ENCODE measurements at places on chromosomes 1 and 21.

- DNase-seq: peak; percentile 82
Measured at GRCh38 chr1:226798427-226799411, 59.6 kb upstream of the ITPKB start.

- DNase-seq: no peak
Measured at GRCh38 chr1:209988706-209989105, 50.7 kb downstream of the SYT14 start.

- no peak for DNase-seq
Measured at GRCh38 chr1:220497220-220497947, 30.6 kb upstream of the MARK1 start.

DNA sequence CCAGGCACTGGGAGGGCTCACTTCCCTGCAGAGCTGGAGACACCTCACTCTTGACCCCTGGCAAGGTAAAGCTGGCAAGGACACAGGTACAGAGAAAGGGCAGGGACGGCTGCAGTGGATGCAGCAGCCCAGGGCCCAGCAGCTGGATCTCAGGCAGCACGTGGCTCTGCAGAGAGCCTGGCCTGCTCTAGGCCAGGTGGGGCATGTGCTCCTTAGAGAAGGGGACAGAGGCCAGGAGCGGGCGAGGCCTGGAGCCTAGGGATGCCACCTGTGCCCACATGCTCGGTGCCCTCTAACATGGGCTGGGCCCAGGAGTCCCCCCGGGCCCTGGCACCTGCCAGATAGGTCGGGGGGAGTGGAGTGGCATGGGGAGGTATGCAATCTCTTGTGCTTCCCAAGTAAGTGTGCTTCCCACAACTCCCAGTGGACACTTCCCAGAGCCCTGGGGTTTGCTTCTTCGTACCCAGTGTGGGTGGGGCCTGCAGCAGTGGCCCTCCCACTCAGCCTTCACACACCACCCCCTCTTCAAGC, 30.0 kb downstream of the WNT3A start:
- no peak for DNase-seq

GRCh38 chr1:203276408-203276807, 28.9 kb upstream of the BTG2 start:
- no peak for DNase-seq

DNA sequence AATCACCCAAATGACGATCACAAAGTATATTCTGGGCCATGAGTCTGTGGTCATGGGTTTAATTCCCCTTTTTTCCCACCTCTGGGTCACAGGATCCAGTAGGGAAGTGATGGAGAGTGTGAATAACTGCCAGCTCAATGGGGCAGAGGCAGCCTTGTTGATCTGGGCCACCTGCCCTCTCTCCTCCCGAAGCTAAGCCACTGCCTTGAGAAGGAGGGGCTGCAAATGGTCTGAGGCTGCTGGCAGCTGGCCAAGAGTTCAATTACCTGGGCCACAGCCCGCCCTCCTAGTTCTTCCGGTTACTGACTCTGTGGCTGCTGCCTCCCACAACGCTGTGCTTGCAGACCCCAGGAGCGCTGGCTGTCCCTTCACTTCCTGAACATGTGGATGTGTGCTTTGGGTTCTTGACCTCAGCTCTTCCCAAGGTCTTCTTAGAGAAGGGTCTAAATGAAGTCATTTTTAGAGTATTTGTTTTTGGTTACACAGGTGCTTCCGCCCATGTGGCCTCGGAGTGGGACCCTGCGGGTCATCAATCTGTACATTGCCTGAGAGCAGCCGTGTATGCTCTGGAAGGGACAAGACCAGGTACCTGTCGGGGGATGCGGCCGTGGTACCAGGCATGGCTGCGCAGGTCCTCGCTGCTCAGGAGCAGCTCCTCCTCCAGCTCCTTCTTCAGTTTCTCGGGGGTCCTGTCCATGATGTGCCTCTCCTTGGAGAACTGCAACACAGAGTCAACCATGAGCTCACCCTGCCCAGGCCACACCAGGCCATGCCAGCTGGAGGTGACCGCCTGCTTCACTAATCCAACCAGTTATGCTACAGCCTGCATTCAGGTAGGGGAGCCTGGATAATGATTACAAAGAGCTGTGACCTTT, 89.7 kb downstream of the BCAR3 start:
- peak; percentile 10 for DNase-seq

DNA sequence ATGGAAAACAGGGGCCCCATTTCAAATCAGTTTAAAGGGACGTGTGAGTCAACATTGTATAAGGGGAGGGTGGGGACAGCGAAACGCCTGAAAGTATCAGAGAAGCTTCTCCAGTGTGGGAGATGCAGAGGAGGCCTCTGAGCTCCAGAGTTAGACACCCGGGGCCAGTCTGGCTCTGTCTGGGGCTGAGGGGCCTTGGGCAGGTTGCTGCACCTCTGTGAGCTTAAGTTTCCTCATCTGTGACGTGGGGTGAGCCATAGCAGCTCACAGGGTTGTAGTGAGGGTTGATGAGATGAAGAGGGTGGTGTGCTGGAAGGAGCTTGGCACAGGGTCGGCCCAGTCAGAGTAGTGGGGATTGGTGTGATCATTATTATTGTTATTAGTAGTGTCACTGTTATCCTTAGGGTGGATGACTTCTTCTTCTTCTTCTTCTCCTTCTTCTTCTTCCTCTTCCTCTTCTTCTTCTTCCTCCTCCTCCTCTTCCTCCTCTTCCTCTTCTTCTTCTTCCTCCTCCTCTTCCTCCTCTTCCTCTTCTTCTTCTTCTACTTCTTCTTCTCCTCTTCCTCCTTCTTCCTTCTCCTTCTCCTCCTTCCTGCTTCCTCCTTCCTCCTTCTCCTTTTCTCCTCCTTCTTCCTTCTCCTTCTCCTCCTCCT, 282.0 kb downstream of the PTPRU start:
- DNase-seq: no peak

- no peak for DNase-seq
Measured at GRCh38 chr1:12541274-12542137, 76.5 kb downstream of the DHRS3 start.

- DNase-seq: no peak
Measured at GRCh38 chr1:201887116-201887866, 1.4 kb upstream of the SHISA4 start.

- DNase-seq: no peak
Measured at GRCh38 chr1:178060789-178061556, 32.9 kb upstream of the RASAL2 start.

DNA sequence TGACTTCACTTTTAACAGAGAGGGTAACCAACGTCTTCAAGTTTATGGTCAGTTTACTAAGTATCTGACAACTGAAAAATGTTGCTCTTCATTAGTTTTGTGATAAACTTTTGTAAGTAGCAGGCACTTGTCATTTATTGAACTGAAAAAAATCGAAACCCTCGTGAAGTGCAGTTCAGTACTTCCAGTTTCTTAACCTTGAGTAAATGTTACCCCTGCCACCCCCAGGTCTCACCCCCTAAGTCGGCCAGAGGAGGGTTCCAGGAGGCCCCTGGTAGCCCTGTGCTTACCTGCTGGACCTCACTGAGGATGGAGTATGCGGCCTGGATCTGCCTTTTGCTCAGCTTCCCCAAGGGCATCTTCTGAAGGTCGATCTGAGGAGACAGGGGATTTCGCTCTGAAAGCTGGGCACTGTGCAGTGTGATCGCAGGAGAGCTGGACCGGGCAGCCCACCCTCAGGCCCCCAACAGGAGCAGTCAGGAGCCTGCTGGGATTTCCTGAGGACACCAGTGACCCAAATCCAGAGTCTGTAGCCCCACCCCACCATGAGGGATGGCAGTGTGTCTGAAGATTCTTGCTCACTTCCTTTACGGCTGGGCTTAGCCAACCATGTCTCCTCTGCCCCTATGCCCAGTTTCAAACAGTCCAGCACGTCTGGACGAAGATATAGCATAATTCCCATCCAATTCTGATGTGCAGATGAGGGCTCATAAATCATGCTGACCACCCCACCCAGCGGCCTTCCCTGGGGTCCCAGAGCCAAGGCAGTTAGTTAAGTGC, 37.6 kb downstream of the PARP1 start:
- no peak for DNase-seq

- no peak for DNase-seq
Measured at GRCh38 chr1:183277821-183278738, 92.0 kb downstream of the LAMC2 start.

DNA sequence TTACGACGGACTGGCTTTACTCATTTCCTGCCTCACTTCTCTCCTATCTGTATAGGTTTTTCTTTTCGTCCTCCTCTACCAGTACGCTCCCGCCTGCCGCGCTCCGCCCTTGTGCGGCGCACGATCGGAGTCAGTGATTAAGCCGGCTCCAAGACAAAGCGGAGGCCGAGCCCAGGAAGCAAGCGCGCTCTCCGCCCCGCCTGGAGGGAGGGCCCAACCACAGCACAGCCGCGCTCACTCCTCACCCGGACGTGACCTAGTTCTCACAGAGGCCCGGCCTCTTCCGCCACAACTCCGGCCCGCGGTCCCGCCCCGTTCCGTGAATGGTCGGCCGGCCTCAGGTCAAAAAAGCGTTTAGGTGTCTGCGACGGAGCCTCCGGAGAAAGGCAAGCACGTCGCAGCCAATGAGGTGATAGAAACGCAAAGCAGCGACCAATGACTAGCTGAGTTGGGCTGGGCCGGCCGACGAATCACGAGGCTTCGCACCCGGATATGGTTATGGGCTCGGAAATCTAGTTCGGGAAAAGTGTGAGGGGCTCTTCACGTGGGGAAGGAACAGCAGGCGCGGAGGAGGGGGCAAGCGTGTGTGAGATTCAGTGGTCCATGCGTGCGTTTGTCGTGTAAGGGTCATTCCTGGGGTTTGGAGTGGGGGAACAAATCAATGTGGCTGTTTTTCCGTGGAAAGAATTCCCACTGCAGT, at the start of gene METTL13:
Gene METTL13, plus strand, starts transcription at position 485 of the 700 bp plus-strand sequence. CDS start 308 bp downstream, outside the sequence.
- peak; percentile 99 for DNase-seq

- DNase-seq: peak; percentile 18
Measured at GRCh38 chr1:248404024-248404423, 1.2 kb downstream of the OR2T1 start.

GRCh38 chr1:30902593-30903290, 5.8 kb downstream of the SDC3 start:
- no peak for DNase-seq

DNA sequence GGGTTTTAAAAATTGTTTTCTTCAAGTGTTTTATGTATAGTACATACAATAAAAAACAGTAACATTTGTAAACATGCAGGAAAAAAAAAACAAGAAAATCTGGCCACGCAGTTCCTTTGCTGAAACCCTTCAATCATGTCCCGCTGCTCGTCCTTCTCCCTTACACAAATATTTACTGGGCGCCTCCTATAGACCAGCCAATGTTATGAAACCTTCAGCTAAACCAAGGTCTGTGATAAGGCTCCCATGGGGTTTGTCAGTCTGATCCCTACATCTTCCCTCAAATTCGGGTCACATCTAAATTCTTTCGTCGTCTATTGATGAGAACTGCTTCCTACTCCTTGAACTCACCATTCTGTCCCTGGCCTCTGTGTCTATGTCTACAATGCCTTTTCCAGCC, 583.9 kb downstream of the SMYD3 start:
- DNase-seq: no peak

GRCh38 chr21:15421441-15421881, 308.3 kb upstream of the USP25 start:
- no peak for DNase-seq

DNA sequence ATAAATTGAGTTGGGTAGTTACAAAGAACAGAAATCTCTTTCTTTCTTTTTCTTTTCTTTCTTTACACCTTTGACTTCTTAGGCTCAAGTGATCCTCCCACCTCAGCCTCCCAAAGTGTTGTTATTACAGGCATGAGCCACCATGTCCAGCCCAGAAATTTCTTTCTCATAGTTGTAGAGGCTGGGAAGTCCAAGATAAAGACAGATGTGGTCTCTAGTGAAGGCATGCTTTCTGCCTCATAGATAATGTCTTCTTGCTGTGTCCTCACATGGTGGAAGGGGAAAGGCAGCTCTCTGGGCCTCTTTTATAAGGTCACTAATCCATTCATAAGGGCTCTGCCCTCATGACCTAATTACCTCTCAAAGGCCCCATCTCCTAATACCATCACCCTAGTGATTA, 64.0 kb upstream of the DNAJC6 start:
- DNase-seq: peak; percentile 61

GRCh38 chr1:24003331-24003972, 23.3 kb upstream of the SRSF10 start:
- no peak for DNase-seq

GRCh38 chr21:33268737-33269441, 2.7 kb downstream of the IL10RB start:
- DNase-seq: no peak

DNA sequence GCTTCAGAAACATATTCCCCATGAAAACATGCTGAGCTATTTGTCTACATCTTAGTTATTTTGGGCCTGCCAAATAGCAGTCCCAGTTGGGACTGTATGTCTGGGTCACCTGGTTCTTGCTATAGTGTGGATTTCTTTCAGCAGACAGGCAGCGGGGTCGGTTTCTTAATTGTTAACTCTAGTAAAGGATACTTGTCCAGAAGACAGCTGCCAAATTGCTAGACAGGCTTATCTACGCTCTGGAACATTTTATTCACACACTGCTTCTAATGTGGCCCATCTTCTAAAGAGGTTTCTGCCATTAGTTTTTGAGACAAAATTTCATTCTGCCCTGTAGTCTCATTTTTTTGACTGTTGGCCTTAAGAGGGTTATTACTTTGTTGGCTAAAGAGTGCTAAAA, 217.9 kb downstream of the RWDD3 start:
- DNase-seq: no peak

DNA sequence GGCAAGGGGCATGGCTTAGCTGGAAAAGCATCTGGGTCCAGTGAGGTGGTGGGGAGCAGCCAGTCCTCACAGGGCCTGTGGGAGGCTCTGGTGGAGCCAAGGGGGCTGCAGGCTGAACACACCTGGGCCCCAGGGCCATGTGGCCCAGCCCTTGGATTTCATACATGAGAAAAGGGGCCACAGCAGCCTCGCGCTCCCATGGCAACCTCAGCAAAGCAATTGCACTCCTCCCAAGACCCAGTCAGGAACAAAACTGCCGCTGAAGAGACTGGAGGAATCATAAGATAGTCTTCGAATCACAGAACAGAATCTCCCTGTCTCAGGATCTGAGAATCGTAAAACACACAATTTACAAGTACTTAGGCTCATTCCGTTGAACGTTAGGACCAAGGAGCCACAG, 24.6 kb downstream of the LRP8 start:
- no peak for DNase-seq

DNA sequence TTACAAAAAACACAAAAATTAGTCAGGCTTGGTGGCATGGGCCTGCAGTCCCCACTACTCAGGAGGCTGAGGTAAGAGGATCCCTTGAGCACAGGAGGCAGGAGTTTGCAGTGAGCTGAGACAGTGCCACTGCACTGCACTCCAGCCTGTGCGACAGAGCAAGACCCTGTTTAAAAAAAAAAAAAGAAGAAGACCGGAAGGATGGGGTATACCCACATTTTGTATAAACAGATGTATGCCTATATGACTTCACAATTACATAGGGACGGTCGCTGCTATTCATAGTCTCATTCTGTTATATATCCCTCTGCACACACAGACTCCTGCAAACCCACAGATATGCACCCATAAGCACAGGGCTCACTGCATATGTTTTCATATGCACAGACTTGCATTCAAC, 12.7 kb downstream of the LCK start:
- DNase-seq: no peak

DNA sequence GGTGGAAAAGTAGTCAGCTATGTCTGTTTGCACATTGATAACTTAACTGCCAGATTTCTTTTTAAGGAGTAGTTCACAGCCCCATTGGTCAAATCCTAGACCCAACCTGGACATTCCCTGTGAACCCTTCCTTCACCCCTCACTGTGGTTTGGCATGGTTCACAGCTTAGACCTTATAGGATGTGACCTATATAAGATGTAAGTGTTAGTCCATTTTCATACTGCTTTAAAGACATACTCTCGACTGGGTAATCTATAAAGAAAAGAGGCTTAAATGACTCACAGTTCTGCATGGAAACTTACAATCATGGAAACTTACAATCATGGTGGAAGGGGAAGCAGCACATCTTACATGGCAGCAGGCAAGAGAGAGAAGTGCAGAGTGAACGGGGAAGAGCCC, 1066.2 kb downstream of the TTLL7 start:
- DNase-seq: no peak
